ENCODE measurements at places on chromosomes 11 and 22. TPM values are rescaled to one million over a fixed set of nuclear protein-coding genes. Genes with fewer than 3 reads are reported as not detected.
A peak's percentile ranks its signal among the peaks of the same experiment; 100 is the strongest.

DNA sequence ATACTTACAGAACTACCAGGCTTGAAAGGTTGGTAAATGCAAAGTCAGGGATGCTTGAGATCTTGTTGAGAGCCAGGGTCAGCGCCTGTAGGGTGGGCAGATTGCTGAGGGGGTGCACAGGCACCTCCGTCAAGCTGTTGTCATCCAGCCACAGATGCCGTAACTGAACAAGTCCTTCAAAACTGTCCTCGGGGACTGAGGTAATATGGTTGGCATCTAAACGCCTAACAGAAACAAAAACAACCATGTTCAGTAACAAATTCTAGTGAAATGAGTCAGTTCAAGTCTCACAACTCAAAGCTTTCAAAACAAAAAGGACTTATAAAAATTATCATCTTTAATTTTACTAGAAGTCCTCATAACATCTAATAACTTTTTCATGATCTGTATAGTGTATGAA lies 22.2 kb upstream of the CCDC34 start:
- no peak for DNase-seq

- DNase-seq = no peak
Measured at GRCh38 chr22:21697880-21698279, 32.1 kb downstream of the PPIL2 start.

DNA sequence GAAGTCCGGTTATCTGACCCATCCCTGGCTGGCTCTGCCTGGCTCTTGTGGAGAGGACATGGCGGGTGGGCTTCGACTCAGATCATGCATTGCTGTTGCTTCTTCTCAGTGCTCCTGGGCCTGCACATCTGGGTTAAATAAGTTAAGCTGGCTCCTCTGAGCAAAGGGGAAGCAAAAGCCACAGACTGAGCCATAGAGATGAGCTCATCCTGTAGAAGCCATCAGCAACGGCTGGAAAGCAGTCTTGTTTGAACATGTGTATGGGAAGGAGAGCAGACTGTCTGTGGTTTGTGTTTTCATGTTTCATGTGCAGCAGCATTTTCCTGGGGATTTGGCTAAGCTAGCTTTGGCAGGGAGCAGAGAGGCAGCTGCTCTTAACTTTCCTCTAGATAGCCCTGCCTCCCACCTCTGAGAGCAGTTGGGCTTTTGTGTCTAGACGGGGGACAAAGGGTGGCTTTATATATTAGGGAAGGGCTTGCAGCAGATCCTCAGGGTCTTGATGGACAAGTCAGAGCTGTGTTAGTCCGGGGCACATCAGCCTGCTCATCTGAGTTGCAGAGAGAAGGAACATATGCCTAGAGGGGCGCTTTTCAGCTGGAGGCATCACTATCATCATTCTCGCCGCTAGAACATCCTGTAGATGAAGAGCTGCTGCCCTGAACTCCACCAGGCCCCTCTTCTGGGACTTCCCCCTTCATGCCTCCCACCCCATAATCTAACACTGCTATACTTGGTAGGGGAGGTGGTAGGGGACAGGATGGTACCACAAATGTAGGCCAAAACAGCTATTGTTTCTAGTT lies 14.9 kb downstream of the DCPS start:
- DNase-seq = peak; percentile 44

DNA sequence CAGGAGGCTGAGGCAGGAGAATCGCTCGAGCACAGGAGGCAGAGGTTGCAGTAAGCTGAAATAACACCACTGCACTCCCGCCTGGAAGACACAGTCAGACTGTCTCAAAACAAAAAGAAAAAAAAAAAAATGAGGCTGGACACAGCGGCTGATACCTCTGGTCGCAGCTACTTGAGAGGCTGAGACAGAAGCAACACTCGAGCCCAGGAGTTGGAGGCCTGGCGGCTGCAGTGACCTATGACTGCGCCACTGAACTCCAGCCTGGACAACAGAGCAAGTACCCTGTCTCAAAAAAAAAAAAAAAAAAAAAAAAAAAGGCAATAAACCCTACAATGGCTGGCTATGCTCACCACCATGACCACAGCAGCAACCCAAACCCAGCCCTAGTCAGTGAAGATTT lies 11.0 kb downstream of the NAP1L4 start:
- no peak for DNase-seq

The PPP1R14B gene
- total RNA-seq = 74.7 TPM

GRCh38 chr11:63769042-63769713 lies 603 bp upstream of the ZFTA start:
- DNase-seq = no peak

DNA sequence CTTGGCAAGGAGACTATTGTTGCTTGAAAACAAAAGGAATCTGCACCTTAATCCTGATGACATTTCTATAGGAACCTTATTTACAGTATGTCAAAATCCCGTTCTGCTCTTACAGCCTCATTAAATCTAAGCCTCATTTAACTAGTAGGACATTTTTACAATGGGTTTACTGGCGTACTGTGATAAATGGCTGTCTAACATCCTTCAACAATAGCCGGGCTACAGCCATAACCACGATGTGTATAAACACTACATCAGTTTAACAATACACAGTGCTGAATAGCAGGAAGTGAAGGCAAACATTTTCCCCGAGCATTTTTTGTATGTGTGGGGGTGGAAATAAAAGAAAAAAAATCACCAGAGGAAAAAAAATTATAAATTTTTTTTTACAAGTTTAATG lies 131.2 kb downstream of the ARL14EP start:
- no peak for DNase-seq

The LGR4 gene
- 47.6 TPM for total RNA-seq

All from mucosa of gallbladder (tissue), 1 donor.